ENCODE measurements at places on chromosomes 12 and 14.
A peak's percentile ranks its signal among the peaks of the same experiment; 100 is the strongest.

DNA sequence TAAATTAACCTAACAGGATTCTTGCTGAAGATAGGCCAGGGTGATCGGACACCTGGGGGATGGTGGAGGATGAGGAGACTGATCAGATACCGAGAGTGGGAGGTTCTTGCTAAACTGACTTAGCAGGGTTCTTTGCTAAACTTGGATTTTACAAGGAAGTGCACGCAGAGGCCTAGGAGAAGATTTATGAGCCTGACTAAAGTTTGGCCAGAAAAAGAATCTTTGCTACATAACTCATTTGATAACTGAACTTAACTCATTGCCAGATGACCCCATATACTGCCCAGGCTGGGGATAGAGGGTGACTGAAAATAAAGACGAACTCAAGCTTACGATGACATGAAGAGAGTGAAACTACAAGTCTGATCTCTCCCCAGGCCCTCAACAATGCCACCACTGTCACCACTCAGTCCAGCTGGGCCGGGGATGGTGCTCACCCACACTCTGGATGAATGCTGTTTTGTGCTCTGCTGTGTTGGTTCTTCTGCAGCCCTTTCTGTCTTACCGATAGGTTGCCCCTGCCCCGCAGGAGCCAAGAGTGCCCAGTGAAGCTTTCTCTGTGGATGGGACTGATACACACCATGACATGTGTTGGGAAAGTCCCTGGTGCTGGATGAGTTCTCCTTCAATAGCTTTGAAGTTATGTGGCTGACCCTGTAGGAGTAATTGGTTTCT, 29.0 kb downstream of the PPFIBP1 start:
- no peak for DNase-seq

GRCh38 chr12:51218607-51219161, 822 bp upstream of the POU6F1 start:
- no peak for DNase-seq

- DNase-seq = peak; percentile 63
Observed at GRCh38 chr12:52029685-52030084, 21.6 kb upstream of the NR4A1 start.

- DNase-seq = no peak
Observed at GRCh38 chr12:124687917-124688316, 120.5 kb upstream of the NCOR2 start.

Data from NCI-H1930 (cell line).